ENCODE measurements at places on chromosomes 2 and 18.
A peak's percentile ranks its signal among the peaks of the same experiment; 100 is the strongest.

DNA sequence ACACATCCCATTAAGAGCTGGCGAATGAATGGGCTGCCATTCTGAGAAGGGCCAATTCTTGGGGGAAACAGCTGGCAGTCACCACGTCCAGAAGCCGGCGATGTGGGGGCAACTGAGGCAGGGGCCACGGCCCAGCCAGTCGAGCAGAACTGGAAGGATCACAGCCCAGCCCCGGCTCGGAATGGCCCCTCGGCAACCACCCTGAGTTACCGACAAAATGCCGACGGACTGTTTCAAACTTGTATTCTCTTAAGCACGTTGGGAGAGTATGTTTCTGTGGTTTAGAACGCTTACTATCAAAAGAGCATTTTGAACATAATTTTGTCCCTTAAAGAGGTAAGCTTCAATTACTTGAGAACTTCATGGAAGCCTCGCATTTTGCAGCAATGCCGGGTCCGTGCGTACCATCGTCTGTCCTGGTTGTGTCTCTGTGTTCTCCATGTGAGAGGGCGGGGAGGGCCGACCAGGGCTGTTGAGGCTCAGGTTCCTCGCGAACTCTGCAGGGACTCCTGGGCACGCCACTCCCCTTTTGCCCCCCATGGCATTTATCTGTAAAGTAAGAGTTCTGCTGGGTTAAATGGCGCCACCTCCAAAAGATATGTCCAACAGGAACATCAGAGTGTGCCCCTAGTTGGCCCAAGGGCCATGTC lies 155.9 kb downstream of the TWIST2 start:
- no peak for DNase-seq

DNA sequence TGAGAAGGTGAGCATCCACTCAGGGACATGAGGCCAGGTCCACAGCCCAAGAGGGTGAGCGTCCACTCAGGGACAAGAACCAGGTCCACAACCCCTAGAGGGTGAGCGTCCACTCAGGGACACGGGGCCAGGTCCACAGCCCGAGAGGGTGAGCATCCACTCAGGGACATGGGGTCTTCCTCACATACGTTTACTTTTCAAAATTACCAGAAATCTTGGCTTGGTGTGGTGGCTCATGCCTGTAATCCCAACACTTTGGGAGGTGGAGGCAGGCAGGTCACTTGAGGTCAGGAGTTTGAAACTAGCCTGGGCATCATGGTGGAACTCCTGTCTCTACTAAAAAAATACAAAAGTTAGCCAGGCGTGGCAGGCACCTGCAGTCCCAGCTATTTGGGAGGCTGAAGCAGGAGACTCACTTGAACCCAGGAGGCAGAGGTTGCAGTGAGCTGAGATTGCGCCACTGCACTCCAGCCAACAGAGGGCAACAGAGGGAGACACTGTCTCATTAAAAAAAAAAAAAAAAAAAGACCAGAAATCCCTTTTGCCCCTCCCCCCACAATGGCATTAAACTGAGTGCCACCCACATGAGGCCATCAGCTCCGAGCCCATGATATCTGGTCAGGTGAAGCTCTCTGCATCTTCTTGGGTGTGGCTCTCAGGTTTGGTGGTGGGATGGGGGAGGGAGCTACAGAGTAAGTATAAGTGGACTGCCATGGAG lies 9.0 kb upstream of the MBP start:
- DNase-seq: no peak

DNA sequence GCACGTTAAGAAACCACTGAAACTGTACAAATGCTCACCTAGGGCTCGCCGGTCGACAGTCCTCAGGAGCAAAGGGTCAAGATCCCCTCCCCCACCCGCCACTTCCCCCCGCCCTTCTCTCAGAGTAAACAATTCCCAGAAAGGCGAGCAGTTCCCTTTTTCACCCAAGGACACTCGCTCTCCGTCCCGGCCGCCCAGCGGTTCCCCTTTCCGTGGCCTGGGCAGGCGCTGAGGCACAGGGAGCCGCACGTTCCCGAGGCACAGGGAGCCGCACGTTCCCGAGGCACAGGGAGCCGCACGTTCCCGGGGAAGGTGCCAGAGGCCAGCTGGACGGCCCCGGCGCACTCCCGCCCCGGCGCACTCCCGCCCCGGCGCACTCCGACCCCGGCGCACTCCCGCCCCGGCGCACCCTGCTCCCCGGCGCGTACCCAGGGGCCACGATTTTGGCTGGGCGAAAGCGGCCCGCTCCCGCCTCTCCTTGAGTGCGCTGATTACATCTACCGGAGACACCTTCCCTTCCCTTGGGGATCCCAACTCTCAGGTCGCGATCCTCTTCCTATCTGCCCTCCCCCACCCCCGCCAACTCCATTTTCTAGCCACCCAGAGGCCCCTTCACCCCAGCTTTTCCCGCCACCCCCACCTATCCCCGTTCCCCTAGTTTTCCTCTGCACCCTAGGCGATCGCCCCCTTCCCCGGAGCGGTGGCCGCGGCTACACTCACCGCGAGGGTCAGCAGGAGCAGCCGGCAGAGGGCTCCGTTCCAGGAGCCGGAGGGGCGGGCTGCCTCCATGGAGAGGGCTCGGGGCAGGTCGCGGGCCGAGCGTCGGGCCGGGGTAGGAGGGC lies 817 bp downstream of the DSC2 start:
- no peak for DNase-seq

DNA sequence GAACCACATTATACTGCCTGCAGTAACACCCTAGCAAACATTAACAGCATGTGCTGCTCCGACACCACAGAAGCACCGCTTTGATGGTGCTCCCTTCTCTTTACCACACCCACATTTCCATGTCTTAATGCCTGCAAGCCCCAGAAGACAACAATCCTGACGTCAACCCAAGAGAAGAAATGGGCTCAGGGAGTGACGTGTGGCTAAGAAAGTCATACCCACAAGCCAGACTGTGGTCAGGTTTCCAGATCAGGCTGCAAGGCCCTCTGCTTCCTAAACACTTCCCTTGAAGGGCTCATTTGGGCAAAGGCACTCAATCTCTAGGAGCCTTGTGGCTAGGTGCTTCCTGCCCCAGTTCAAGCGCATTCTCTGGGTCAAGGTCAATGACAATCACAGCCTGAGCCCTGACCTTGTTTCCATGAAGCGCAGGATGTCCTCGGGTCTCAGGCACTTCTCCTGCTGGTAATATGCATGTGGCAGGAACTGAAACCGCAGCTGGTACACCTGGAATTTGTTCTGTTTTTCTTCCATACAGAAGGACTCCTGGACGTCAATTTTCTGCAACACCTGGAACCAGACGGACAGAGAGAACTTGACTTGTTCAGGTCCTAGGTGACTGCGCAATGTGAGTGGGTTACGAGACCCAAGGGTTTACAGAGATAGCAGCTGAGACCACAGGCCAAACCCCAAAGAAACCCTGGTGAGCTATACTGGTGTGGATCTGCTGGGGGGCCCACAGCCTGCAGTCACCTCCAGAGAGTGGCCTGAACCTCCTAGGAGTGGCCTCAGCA lies 67.2 kb downstream of the POLR1A start:
- DNase-seq: peak; percentile 64

DNA sequence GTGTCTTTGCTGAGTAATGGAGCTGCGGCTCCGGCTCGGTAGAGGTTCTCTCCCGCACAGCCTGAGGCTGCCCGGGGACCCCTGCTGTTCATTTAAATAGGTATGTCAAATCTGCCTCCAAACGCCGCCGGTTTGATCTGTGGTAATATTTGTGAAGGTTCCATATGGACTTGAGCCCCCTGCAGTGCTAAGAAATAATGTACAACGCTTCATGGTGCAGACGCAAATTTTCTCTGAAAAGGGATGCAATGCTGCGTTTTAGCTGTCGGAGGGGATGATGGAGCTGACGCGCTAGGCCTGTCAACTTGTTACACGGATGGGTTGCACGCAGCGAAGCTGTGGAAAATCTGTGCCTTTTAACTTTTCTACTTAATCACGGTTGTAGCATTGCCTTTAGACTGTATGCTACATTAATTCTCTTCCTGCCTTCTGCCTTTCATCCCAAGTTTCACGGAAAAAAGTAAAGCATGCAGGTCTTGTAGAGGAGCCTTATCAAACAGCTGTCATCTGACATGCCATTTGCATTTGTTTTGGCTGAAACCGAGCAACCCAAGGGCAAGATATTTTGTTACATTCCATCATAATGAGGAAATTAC lies 43.2 kb downstream of the MRPS9 start:
- DNase-seq: no peak

DNA sequence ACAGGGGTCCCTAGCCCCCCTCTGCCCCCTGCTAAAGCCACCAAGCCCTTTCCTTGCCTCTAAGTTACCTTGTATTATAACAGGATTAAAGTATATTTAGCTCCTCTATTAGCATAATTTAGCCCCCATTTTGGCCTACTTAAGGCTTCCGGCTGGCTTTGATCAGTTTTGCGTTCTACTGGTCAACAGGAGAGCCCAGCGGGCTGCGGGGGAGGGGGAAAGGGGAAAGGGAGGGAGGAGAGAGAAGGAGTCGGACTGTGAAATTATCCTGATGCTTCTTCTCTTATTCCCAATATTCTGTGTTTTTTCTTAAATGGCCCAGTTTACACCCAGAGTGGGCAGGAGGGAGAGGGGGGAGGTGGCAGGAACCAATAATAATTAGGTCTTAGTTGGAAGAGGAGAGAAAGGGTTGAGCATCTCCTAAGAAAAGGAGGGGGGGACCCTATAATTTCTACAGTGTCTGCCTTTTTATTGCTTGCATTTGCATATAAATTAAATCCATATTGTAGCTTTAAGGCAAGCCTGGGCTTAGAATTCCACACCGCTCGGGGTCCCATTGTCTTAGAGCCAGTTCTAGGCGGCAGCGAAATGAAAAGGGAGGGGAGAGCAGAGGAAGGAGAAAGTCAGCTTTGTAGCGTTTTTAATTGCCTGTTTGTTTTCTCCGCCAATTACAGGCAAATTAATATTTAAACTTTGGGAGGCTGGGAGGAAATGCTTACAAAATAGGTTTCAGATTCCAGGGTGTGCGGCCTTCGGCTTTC lies 39.6 kb downstream of the EN1 start:
- no peak for DNase-seq

DNA sequence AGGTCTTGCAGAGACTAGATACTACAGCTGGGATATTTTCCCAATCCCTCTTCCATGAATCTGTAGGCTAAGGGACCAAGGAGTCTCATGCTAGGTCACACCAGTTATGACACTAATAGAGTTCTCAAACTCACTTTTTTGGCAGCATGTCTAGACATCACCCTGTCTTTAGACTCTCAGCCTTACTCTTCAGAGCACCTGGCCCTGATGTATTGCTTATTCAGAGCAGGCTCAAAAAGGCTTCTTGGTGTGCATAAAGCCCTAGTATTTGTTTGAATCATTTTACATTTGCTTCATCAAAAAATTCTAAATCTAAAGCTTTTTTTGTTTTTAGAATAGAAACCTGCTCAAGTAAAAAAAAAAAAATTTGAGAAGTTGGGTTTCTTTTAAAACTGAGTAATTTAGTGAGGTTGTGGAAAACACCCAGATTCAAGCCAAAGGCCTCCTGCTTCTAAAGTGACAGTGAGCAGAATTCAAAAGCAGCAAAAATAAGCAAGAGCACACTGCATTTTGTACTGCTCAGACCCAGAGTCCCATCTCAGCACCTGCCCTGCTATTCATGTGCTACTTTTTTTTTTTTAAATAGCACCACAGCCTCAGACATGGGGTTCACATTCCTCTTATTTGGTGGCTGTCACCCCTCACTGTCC lies 18.0 kb upstream of the DNAH6 start:
- DNase-seq: no peak

DNA sequence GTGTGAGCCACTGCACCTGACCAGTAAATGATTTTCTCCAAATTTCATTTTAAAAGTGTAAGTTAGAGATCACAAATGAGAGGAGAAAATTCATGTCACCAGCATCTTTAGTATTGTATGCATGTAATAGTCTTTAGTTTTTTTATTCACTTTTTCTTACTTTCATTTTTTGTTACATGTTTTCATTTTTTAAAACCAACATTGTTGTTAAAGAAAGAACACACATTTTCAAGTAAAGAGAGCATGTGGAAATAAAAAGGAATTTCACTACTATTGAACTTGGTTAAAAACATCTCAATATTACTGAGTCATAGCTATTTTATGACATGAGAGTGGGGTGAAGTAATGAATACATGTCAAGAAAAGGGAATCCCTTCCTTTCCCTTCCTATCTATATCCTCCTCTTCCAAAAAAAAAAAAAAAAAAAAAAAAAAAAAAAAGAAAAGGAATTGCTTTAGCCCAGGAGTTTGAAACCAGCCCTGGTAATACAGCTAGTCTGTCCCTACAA lies 29.1 kb upstream of the PMAIP1 start:
- DNase-seq: no peak

GRCh38 chr2:100803334-100803733 lies 16.6 kb upstream of the NPAS2 start:
- no peak for DNase-seq

DNA sequence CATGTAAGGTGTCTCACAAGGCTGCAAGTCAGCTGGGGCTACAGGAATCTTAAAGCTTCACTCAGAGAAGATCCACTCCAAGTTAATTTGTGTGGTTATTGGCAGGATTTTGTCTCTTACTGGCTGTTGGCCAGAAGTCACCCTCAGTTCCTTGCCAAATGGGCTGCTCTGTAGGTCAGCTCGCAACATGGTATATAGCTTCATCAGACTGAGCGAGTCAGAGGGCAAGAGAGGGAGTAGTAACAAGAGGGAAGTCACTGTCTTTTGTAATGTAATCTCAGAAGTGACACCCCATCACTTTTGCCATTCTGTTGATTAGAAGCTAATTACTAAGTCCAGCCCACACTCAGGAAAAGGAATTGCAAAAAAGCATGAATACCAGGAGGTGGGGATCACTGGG lies 119.5 kb downstream of the LRRTM1 start:
- no peak for DNase-seq

- no peak for DNase-seq
These were observed 11.7 kb downstream of the LYPD6B start for GRCh38 chr2:149050188-149050587.

DNA sequence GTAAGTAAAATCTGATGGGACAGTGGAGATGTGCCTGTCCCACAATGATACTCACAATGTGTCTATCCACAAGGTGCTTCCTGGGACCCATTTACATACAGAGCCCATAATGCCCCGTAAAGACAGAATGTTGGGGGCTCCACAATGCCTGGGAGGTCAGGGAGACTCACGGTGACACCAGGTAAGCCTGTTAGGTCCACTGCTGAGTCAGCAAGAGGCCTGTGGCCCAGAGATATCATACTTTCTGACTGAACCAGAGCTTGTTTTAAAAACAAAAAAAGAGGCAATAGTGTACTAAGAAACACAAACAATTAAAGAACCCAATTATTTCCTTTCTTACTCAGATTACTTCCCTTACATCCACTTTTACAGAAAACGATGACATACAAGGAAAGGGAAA lies 771.1 kb upstream of the ID2 start:
- DNase-seq: no peak
